ENCODE measurements at places on chromosomes 1 and 21.

DNA sequence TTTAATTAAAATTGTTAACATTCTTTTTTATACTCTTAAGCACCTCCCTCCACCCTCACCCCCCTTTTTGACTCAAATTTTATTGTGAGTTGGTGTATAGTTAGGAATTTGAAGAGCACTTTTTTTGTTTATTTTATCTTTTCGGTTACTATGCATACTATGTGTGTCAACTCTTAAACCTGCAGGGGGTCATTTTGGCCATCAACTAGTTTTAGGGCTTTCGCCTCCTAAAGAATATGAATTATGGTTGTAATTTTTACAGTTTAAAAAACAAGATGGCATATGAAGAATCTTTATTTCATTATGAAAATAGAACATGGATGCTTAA lies 9.7 kb downstream of the BACH1 start:
- no peak for DNase-seq
- H3K4me3 ChIP-seq: no peak overlapping the region
- H3K36me3 ChIP-seq: no peaks in the 10 kb centered on the region
- no peaks in the 10 kb centered on the region for H3K27me3 ChIP-seq
- no peak overlapping the region for H3K27ac ChIP-seq

DNA sequence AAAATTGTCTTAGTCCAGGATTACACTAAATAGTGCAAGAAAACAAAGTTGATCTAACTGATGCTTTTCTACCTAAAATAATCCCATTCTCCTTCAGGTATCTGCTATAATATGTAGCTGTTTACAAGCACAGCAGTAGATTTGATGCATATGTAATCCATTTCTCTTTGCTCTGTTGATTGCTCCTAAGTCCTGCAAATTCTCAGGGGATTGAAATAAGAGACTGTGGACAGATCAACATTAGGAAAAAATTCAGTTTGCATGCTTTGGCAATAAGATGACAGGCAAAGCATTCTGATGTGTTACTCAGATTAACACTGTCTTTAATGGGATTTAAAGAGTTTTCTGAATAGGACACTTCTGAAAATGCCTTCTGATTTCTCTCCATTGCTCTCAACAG lies 34.7 kb downstream of the RNF11 start:
- H3K4me3 ChIP-seq: no peak overlapping the region
- peaks cover 11% of the 10 kb centered on the region for H3K4me1 ChIP-seq
- no peak for DNase-seq
- no peaks in the 10 kb centered on the region for H3K36me3 ChIP-seq
- no peak overlapping the region for H3K27ac ChIP-seq

DNA sequence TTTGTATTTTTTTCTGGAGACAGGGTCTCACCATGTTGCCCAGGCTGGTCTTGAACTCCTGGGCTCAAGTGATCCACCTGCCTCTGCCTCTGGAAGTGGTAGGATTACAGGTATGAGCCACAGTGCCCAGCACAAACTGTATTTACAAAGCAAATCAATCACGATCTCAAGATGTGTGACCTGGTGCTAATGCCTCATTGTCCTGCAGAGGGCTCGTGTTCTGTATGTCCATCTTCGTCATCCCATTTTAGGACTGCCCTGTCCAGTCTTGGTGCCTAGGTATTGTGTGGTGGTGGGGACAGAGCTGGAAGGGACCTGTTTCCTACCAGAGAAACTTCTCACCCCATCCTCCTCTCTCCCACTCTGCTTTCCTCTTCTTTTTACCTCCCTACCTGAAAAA lies 20.2 kb downstream of the PROK1 start:
- H3K27me3 ChIP-seq: no peaks in the 10 kb centered on the region
- no peak for DNase-seq
- no peaks in the 10 kb centered on the region for H3K36me3 ChIP-seq
- H3K27ac ChIP-seq: no peak overlapping the region

GRCh38 chr1:10662824-10663677 lies 133.4 kb downstream of the CASZ1 start:
- no peak overlapping the region for H3K27ac ChIP-seq
- no peak for DNase-seq
- H3K4me1 ChIP-seq: peaks cover 43% of the 10 kb centered on the region
- H3K36me3 ChIP-seq: no peaks in the 10 kb centered on the region
- no peaks in the 10 kb centered on the region for H3K27me3 ChIP-seq

- H3K36me3 ChIP-seq: no peaks in the 10 kb centered on the region
- H3K27ac ChIP-seq: no peak overlapping the region
- no peak overlapping the region for H3K4me3 ChIP-seq
- H3K4me1 ChIP-seq: peaks cover 12% of the 10 kb centered on the region
- no peaks in the 10 kb centered on the region for H3K27me3 ChIP-seq
- DNase-seq: no peak
Observed at GRCh38 chr1:94738371-94738770, 81.8 kb upstream of the SLC44A3 start.

DNA sequence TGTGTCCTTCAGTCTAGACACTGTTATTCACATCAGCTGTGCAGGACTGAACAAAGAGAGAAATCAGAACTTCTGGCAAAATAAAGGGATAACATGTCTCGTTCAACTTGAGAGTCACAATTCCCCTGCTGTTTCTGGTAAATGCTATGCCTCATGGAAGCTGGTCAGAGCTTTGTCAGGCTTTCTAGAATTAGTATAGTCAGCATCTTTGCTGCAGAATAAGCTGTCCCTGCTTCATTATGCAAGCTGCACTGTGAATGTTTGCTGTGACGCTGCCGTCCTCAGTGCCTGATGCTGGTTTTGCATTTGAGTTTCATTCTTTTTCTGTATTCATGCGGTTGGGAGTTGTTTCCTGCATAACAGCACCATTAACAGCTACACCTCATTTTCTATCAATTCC lies 96.4 kb upstream of the KCNJ6 start:
- H3K36me3 ChIP-seq: no peaks in the 10 kb centered on the region
- no peak for DNase-seq
- H3K27me3 ChIP-seq: no peaks in the 10 kb centered on the region
- no peaks in the 10 kb centered on the region for H3K4me1 ChIP-seq

DNA sequence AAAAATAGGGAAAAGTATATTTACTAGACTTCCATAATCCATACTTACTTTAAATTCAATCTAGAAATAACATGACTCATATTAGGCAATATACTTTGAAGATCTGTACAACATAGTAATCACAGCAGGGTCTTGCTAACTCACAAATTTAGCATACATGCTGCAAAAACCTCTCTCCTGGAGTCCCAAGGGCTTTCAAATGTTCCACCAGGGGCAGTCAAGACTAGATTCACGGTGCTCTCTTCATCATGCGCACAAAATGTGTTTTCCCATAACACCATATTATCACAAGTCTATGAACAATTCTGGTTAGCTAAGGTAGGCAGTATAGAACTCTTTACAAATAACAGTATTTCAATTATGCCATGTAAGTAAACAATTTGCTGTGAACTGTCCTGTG lies 45.8 kb downstream of the SSX2IP start:
- H3K36me3 ChIP-seq: no peaks in the 10 kb centered on the region
- peaks cover 5% of the 10 kb centered on the region for H3K4me1 ChIP-seq
- no peak for DNase-seq

DNA sequence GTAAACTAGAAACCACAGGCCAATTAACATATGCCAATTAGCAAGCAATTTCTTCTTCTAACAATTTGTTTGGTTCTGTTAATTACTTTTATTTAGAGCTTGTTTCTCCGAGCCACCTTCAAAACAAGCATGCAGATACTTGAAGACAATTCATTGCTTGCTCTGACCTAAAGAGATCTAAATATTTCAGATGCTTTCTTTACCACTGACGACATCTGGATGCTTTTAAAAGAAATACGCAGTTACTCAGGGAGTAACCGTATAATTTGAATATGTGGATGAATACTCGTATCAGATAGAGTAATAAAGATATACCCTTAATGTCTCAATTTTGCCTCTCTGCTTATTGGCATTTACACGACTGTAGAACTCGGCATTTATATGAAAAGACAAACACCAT lies 390.0 kb downstream of the DISC1 start:
- H3K36me3 ChIP-seq: no peaks in the 10 kb centered on the region
- no peak for DNase-seq
- no peaks in the 10 kb centered on the region for H3K27me3 ChIP-seq
- no peaks in the 10 kb centered on the region for H3K4me1 ChIP-seq
- no peak overlapping the region for H3K27ac ChIP-seq
- H3K4me3 ChIP-seq: no peak overlapping the region

DNA sequence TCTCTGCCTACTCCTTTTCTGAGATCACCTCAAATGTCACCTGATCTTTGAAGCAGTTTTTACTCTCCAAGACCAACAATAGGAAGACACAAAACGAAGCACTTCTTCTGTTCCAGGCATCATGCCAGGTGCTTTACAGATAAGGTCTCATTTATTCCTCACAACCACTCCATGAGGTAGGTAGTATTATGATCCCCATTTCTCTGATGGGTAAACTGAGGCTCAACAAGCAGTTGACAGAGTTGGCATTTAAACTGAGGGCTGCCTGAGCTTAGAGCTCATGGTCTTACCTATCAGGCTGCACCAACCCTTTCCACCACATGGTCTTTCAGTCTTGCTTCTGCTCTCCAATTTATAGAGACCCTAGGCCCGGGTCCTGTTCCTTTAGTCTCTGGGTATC lies 147.2 kb upstream of the JUN start:
- no peak for DNase-seq
- no peaks in the 10 kb centered on the region for H3K36me3 ChIP-seq
- H3K27me3 ChIP-seq: no peaks in the 10 kb centered on the region
- no peak overlapping the region for H3K27ac ChIP-seq

DNA sequence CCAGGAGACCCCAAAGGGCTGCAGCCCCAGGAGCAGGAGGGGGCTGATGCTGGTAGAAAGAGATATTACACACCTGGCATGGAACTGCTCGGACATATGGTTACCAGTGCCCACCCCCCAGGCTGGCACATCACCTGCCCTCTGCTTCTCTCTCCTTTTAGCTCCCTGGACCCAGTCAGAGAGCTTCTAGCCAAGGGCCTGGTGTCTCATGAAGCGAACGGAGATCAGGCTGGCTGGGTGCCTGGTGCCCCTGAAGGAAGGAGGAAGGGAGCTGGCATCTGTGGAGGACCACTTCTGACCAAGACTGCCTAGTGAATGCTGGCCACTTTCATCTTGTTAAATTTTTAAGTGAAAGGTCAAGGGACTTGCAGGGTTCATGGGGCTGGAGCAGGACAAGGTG lies 53.1 kb downstream of the FOXO6 start:
- no peak for DNase-seq
- H3K4me3 ChIP-seq: no peak overlapping the region
- no peak overlapping the region for H3K27ac ChIP-seq
- no peaks in the 10 kb centered on the region for H3K27me3 ChIP-seq

- H3K36me3 ChIP-seq: no peaks in the 10 kb centered on the region
- H3K27me3 ChIP-seq: no peaks in the 10 kb centered on the region
- no peak overlapping the region for H3K4me3 ChIP-seq
Observed at GRCh38 chr1:177869586-177869985, 100.3 kb downstream of the SEC16B start.

DNA sequence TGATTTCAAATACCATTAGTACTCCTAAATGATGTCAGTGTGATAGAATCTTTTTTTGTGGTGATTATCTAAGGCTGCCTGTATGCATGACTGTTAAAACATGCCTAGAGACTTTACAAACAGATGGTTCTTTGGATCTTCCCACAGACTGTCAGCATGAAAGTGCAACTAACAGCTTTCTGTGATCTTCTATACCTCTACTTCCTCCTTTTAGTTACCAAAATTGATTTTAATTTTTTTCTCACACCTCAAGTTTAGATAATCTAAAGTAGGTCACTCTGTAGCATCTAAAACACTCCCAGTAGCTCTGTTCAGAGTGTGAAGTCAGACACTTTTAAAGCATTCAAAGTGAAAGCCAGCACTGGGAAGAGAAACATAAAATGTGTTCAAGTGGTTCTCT lies 534.5 kb downstream of the PTPRC start:
- no peak overlapping the region for H3K4me3 ChIP-seq
- DNase-seq: no peak
- H3K27ac ChIP-seq: no peak overlapping the region

GRCh38 chr1:150256554-150257341 lies 826 bp upstream of the CA14 start:
- H3K4me1 ChIP-seq: peaks cover 28% of the 10 kb centered on the region
- H3K4me3 ChIP-seq: no peak overlapping the region
- no peak for DNase-seq

- H3K27me3 ChIP-seq: no peaks in the 10 kb centered on the region
- peak; percentile 90 for DNase-seq
- H3K27ac ChIP-seq: peak overlapping the region; percentile 97
Observed at GRCh38 chr1:32759521-32759981, 57.0 kb upstream of the SYNC start.

DNA sequence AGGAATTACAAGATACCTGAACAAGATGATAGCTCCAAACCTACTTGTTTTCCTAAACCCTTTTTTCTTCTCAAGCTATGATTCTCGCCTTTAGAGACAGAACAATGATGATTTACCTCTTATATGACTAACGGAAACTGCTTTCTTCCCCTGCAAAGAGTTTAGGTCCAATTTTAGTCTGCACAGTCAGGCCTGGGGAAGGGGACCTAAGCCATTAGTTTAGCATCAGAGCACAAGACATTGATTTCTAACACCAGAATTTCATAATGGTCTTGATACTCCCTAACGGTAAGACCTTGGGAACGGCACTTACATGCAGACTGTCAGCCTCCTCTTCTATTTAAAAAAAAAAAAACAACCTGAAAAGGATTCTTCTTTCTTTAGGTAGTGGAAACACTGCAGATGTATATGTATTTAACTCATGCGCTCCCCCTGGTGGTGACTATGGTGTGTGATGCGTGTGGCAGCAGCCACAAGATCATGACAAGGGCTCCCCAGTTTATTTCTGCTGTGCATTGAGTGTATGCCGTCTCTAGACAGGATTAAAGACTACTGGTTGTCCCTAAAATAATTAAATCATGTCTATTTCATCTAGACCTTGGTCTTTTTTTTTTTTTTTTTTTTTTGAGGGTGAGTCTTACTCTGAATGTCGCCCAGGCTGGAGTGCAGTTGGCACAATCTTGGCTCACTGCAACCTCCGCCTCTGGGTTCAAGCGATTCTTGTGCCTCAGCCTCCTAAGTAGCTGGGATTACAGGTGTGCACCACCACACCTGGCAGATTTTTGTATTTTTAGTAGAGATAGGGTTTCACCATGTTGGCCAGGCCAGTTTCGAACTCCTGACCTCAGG lies 37.3 kb upstream of the TMEM222 start:
- no peaks in the 10 kb centered on the region for H3K4me1 ChIP-seq
- H3K4me3 ChIP-seq: no peak overlapping the region
- no peaks in the 10 kb centered on the region for H3K36me3 ChIP-seq
- no peak overlapping the region for H3K27ac ChIP-seq
- H3K27me3 ChIP-seq: no peaks in the 10 kb centered on the region

GRCh38 chr1:40977716-40978115 lies 1.8 kb upstream of the CTPS1 start:
- no peaks in the 10 kb centered on the region for H3K36me3 ChIP-seq
- no peak for DNase-seq
- no peak overlapping the region for H3K27ac ChIP-seq
- H3K27me3 ChIP-seq: no peaks in the 10 kb centered on the region

GRCh38 chr1:223700942-223701637 lies 11.2 kb upstream of the CAPN2 start:
- no peaks in the 10 kb centered on the region for H3K27me3 ChIP-seq
- no peaks in the 10 kb centered on the region for H3K4me1 ChIP-seq
- H3K27ac ChIP-seq: no peak overlapping the region
- H3K4me3 ChIP-seq: no peak overlapping the region
- DNase-seq: peak; percentile 20
- no peaks in the 10 kb centered on the region for H3K36me3 ChIP-seq

- no peaks in the 10 kb centered on the region for H3K4me1 ChIP-seq
- no peaks in the 10 kb centered on the region for H3K27me3 ChIP-seq
- no peak overlapping the region for H3K27ac ChIP-seq
- DNase-seq: no peak
Observed at GRCh38 chr1:24915816-24916602, 14.1 kb downstream of the RUNX3 start.

- H3K4me1 ChIP-seq: no peaks in the 10 kb centered on the region
- no peak for DNase-seq
- no peak overlapping the region for H3K4me3 ChIP-seq
Observed at GRCh38 chr1:228180271-228180958, 14.8 kb downstream of the IBA57 start.
